Ureter (tissue), 1 donor: ENCODE measurements at places on chromosomes 5 and 9.

DNA sequence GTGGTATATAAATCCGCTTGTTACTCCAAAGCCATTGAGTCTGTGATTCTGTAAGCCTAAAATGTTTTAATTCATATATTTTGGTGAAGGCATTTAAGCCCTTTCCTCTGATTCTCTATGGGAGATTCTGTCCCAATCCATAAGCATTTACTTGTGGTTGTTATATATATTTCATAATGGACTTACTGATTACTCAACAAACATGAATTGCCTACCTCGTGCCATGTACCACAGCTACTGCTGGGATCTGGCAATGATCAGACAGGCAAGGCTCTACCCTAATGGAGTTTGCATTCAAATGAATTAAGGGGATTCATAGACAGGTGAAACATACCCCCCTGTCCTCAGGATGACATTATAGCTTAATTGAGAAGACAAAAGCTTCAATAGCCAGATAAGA is 54.5 kb downstream of the C9orf152 start:
- no peak for DNase-seq

DNA sequence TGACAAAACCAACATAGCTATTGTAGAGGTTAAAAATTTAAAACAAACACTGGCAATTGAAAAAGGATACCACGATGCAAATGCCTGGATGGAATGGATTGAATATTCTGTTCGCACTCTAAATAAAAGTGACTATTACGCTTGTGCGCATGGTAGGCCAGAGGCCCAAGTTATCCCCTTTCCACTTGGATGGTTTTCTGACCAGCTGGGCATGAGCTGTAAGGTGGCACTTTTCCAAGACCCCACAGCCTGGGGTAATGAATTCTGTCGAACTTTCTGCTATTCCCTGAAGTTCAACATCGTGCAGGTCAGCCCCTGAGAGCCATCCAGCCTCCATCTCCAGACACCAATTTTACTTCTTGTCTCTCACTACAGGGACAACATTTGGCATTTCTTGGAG is 5.4 kb upstream of the RNF180 start:
- DNase-seq: no peak

GRCh38 chr5:170169996-170170395 is 62.8 kb upstream of the C5orf58 start:
- no peak for DNase-seq

GRCh38 chr9:132160802-132161742 is 786 bp upstream of the NTNG2 start:
- DNase-seq: no peak

DNA sequence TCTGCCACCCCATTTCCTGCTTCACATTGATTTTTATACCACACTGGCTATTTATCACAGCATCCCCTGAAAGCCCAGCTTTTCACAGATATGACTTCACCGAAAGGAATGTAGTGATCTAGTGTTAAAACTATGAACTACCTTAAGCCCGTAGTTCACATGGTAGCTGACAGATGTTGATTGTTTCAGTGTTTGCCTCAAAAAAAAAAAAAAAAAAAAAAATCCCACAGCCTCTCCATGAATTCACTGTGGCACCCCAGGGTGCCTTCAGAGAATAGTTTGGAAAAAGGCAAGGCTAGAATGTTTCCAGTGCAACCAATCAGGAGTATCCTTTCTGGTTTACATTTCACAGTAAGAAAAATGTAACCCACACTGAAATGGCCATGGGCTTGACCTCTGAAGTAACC is 37.1 kb downstream of the GLIS3 start:
- DNase-seq: no peak

DNA sequence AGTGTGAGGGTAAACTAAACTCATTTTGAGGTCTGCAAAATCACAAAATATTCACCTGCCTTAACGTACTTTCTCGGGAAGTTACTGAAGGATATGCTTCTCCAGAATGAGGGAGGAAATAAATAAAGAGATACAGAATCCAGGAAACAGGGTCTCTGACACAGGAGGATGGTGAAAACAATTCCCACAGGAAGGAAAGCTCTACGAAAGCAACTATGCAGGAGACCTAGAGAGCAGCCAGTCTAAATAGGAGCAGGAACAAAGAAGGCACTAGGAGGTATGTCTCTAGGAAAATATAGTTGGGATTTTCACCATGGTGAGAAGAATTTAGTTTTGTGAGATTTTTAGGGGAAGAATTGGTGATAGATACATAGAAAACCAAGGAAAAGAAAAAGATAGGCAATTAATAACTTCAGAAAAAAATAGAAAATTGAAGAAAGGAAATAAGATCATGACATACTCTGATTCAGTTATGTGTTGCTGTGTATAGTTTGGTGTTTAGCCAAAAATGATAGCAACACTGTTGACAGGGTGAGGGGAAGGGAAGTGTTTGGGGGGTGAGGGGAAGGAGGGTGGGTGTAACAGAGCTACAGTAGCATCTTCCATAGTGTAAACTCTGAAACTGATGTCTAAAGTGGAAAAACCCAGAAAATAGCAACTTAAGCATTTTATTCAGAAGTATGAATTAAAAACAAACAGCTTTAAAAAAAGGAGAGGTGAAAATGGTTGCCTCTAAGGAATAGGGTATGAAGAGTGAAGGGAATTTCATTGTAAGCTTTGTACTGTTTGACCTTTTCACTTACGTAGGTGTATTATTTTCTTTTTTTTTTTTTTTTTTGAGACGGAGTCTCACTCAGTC is 9.8 kb downstream of the GPR21 start:
- DNase-seq: no peak

- DNase-seq: no peak
Measured at GRCh38 chr9:135503371-135504261, 3.1 kb downstream of the MRPS2 start.

DNA sequence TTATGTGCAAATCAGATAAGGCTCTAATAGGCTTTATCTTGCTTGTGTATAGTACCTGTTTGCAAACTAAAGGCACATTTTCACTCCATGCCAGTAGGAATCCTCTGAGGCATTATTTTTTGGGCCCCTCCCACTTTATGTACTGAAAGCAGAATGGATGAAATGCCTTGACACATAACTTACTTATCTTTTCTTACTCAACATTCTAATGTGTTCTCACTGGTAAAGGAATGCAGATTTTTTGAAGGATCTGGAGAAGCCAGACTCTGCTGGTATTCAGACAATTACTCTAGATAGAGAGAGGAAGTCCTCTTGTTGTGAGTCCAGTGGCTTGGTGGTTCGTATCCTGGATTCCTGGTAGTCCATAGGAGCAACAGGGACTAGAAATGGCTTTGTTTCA is 336.7 kb downstream of the CCDC171 start:
- no peak for DNase-seq

GRCh38 chr5:156191547-156191946 is 135.4 kb upstream of the SGCD start:
- no peak for DNase-seq

DNA sequence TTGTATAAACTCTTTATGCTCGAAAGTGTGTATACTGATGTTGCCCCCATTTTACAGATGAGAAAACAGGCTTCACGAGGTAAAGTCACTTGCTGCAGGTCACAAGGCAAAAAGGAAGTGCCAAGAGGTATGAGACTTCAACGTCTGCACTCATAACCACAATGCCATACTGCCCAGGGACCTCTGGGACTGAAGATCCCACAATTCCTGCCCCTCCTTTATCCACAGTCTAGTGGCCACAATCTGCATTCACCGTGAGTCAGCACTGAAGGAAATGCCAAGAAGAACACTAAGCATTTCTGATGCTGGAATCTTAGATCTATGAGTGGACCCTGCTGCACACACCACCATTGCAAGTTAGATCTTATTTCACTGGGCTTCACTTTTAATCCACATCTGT is 37.3 kb downstream of the MED27 start:
- DNase-seq: no peak

DNA sequence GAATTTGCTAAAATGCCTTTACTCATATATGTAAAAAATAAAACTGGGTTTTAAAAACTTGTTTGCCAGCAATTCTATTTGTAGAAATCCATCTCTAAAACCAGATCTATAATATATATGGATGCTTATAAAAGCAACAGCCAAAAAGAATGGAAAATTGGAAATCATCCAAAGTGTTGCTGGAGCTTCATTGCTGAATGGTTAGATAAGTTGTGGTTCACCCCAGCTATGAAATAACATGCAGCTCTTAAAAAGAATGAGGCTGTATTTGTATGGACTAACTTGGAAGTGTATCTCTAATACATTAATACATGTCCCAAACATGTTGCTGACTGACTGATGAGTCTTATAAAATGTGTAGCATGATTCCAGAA is 76.2 kb downstream of the STK10 start:
- no peak for DNase-seq

DNA sequence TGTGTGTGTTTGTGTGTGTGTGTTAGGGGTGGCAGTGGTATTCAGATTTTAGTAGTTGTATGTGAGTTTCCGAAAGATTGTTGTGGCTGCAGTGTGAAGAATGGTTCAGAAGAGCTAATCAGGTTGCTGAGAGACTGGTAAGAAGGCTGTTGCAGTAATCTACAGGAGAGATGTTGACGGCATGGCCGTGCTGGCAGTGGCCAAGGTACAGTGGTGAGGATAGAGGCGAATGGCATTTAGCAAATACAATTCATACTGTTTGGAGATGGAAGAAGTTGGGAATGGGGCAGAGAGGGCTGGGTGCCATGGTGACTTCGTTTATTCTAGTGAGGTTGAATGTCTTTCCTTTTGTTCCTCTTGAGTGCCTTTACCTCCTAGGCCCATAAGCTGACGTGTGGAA is 77.5 kb upstream of the SPATA31D4 start:
- no peak for DNase-seq

GRCh38 chr9:72888067-72888466 is 64.8 kb downstream of the ALDH1A1 start:
- no peak for DNase-seq

GRCh38 chr9:13128266-13128860 is 151.1 kb downstream of the MPDZ start:
- DNase-seq: no peak

DNA sequence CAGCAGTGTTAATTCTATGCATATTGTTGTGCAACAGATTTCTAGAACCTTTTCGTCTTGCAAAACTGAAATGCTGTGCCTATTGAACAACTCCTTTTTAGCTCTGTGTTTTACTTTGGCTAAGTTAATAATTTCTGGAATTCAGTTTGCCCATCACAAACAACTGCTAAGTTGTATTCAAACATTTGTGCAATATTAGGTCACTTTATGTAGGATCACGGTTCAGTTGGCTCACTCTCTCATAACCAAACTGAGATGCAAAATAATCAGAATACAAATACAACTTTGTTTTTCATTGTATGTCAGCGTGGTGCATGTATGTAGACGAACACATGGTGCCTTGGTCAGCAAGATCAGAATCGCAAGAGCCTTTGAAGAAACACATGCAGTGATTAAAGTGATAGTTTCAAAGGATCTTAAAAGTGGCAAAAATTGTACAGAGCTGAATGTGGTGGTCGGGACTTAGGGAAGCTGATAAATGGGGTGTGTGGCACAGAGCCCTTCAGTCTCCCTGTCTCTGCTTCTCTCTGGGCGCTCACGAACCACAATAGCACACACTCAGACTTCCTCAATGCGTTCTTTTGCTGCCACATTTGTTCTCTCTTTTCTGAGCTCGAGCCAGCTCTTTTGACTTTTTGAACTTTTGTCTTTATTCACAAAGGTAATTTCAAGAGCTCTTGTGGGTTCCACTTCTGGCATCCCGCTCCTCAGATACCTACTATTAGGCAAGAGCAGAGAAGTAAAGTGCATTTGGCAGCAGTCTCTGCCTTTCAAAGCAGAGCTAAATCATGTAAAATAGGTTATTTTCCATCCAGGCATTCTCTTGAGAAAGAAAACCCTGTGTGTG is 112.4 kb upstream of the CTSL start:
- no peak for DNase-seq

DNA sequence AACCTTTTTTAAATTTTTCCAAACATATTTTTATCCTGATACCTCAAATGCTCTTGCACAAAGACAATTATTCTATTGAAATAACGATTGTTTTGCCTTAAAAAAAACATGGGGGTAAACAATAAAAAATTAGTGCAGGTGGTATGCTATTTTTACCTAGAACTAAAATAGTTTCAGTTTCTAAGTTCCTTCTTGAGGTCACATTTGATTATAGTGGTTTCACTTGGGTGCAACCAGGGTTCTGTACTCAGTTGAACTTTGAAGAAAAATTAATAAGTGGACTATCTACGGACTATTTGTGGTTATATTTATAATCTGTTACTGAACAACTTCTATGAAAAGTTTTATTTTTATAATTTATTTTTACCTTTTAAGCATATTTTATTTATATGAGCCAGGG is 387.1 kb upstream of the IZUMO3 start:
- DNase-seq: no peak

DNA sequence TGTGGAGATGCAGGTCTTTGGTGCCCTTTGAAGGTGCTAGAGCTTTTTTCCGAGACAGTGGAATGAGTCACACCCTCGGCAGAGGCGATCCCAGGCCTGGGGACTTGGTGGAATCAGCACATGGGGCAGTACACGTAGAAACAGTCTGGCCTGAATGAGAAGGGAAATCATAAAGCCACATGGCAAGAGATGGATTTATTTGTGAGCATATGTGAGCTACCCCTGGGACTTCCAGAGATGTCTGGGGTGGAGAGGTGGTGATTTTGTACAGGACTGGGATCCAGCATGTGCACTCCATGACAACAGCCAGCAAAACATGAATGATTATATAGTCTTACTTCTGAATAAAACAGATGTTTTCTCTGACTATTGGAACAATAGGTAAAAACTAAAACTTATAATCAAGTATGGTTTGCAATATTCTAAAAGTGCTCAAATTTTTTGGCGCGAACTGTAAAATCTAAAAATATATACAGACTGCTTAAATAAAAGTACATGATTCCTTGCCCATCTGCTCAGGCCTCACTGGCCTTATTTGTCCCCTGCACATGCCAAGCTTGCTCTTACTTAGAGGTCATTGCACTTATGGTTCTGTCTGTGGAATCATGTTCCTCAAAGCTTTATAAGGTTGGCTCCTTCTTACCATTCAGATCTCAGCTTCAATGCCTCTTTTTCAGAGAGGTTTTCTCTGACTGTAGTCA is 54.7 kb upstream of the SMARCA2 start:
- DNase-seq: no peak
